ENCODE measurements at places on chromosomes 12 and 14.

GRCh38 chr12:12229556-12230092, 37.2 kb downstream of the LRP6 start:
- DNase-seq = no peak

GRCh38 chr14:101843665-101844064, 82.2 kb downstream of the PPP2R5C start:
- DNase-seq = peak; percentile 46

GRCh38 chr12:128815779-128816642, 7.7 kb downstream of the SLC15A4 start:
- DNase-seq = no peak

DNA sequence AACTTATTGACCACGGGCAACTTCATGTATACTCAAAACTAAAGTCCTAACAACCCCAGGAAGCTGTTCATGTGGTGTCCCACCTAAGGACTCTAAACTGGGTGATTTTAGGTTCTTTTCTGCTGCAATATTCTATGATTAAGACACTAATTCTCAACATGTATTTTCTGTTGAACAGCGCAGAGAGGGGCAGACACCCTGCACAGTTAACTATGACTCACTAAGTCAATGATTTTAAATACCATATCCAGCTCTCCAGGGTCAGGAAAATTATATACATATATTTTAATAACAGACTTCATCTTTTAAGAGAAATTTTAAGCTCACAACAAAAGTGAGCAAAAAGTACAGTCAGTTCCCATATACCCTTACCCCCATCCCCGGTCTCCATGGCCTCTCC, 85.0 kb downstream of the FOXN3 start:
- DNase-seq = no peak

GRCh38 chr14:70149596-70150165, 39.1 kb downstream of the SLC8A3 start:
- no peak for DNase-seq

- DNase-seq = no peak
Measured at GRCh38 chr14:91839749-91840148, 27.6 kb downstream of the TC2N start.

DNA sequence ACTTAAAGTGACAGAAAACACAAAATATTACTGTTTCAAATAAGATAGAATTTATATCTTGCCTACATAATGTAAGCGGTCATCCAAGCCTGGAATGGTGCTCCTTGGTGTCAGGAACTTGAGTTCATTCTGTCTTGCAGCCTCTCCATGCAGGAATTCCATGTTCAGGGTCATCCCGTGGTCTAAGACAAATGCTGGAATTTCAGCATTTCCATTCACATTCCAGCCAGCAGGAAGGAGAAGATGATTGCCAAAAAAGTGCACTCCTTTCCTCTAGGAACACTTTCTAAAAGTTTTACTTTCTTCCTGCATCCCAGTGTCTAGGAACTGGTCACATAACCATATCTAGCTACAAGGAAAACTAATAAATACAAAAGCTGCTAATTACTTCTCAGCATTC, 106.3 kb downstream of the PTPRO start:
- no peak for DNase-seq

GRCh38 chr14:103763730-103764488, 48.3 kb downstream of the ZFYVE21 start:
- no peak for DNase-seq

DNA sequence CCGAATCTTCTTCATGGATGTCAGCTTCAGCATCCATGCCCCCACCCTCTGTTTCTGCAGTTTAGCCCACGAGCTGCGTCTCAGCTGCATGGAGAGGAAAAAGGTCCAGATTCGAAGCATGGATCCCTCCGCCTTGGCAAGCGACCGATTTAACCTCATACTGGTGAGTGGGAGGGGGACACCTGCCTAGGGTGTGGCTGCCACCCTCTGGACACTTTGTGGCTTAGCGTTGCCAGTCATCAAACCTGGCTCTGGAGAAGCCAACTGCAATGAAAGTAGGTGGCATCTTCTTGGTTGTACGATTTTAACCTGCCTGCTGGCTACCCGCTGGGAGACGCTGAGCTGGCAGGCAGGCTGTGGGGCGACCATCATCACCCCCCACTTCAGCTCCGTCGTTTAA, 16.7 kb downstream of the DCAF4 start:
- DNase-seq = no peak

DNA sequence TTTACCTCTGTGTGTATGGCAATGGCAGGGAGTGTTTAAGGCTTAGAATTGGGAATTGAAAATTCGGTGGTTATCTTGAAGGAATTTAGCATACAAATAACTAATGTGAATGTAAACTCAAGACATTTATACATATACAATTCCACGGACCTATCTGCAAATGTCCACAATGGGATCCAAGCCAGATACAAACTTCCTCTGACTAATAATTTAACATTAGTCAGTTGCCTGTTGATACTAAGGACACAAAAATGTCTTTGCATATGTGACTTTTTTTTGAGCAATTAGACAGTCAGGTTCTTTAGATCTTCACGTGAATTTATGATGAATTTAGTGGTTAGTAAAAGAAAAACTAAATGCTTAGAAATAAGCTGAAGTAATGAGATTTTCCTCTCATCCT, 40.5 kb downstream of the ESR2 start:
- no peak for DNase-seq

- DNase-seq = no peak
Measured at GRCh38 chr12:102629262-102629888, 149.0 kb upstream of the IGF1 start.

DNA sequence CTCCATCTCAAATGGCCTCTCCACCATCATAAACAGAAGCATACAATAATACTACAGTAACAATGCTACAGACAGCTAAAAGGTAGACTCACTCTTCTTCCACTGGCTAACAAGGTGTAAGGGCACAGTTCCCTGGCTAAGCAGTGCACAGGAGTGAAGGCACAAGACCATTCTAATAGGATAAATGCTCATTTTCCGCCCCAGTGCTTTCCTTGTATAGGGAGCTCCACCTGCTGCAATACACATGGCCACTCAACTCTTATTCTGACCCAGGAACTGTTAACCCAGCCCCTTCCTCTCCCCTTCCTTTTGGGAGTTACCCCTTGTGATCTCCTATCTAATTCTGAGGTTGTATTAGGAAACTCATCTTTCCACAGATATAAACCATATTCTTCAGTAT, 124.6 kb downstream of the KCNK10 start:
- DNase-seq = no peak

DNA sequence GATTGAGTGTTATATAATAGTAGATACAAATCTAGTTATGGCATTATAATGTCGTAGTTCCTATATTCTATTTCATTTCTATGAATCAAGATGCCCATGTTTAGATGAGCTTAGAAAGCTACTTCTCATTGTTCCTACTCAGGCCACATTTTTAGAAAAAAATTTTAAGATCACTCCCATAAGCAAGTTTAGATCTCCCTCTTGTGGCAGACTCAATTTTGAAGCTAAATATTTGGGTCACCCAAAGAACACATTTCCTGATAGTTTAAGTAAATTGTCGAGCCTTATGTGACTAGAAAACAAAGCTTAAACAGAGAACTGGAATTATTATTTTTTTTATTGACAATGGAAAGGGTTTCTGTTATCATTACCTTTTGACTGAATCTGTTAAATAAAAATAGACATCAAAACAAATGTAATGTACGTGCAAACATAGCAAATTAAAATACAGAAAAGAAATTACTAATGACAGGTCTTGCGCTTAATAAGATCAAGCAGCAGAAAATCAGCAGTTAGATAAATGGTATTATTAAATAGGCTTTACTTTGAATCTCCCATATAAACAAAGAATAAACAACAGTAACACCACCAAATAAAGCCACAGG, 180.2 kb downstream of the ACSS3 start:
- DNase-seq = no peak

DNA sequence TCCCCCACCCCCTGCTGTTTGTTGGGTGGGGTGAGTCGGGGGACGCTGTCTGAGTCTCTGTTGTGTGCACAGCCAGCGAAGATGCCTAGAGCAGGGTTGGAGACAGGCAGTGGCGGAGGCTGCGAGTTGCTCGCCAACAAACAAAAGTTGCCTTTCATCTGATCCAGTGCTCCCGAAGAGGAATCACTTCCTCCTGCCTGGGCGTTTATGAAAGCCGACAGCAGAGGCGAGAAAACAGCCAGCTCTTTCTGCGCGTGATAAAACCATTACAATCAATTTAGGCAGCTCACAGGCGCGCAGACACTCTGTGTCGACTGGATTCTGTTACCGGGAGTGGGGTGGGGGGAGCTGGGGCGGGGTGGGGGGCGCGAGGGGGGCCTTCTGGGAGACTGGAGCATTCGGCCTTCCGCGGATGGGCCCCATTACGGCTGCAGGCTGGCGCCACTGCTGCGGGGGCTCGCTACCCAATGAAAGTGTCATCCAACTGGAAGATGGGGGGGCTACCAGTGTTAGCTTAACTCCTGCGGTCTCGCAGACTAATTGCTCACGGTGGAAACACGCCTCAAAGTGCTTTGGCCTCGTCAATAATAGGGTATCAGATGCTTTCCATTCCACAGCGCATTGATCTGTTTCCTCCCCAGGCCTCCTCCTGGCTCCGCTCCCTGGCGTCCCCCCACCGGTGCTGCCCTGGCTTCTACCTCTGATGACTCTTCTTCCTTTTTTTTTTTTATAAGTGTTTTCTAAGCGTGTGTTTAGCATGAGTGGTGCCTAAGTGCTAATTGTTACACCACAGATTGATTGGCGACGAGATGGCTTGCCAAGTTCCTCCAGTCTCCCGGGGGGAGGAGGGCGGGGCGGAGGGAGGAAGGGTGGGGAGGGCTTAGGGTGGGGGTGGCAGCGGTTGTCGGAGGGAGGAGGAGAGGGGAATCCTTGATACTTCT, 678.4 kb downstream of the MED13L start:
- DNase-seq = no peak

DNA sequence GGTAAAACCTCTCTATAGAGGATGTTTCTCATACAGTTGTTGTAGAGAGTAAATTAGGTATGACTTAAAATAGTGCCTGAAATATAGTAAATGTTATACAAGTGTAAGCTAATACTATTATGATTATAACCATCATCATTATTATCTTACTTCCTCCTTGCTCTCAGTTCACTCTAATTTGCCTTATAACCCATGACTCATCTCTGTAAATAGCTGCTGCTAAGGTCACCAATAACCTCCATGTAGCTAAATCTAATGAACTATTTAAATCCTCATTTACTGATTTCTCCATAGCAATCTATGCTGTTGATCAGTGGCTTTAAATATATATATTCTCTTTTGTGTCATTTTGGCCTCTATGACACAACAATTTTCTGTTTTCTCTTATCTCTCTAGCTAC, 109.6 kb downstream of the RMST start:
- DNase-seq = no peak

DNA sequence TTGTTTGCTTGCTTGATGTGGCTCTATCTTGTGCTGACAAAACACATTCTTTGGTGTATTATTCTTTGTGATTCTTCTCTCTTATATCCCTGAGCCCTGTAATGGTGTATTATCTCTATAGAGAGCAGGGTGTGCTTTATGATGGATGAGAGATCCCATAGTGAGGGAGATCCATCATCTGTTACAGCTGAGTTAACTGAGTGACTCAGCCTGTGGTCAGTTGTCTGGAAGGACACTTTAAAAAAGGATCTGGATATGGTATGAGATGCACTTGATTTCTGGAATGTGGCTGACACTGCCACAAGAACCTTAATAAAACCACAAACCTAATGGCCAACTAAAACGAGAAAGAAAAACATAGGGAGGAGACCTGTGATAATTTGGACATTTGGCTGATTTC, 461.4 kb upstream of the SYT1 start:
- DNase-seq = no peak

- no peak for DNase-seq
Measured at GRCh38 chr12:3034067-3034750, 43.0 kb upstream of the TSPAN9 start.

- no peak for DNase-seq
Measured at GRCh38 chr14:100708425-100709288, 18.0 kb upstream of the DLK1 start.

GRCh38 chr12:4943067-4943937, 33.6 kb downstream of the KCNA1 start:
- DNase-seq = no peak

DNA sequence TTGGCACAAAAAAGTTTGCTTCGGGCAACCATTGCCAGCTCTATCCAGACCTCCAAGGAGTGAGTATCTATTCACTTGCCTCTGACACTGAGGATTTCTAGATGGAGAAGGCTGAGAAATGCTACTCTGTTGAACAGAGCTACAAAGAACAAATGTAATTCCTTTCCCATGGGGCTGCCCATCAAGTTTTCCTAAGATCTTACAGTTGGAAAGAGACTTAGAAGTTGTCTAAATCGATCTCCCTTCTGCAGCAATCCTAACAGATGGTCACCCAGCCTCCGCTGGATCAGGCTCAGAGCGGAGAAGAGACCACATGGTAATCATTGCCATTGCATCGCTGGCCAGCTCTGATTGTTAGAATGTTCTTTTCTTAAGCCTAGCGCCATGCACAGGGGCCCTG, 110.1 kb upstream of the BCL2L14 start:
- DNase-seq = no peak

GRCh38 chr12:12837025-12837812, 24.1 kb downstream of the DDX47 start:
- no peak for DNase-seq
